ENCODE measurements at places on chromosomes 13 and 19.

DNA sequence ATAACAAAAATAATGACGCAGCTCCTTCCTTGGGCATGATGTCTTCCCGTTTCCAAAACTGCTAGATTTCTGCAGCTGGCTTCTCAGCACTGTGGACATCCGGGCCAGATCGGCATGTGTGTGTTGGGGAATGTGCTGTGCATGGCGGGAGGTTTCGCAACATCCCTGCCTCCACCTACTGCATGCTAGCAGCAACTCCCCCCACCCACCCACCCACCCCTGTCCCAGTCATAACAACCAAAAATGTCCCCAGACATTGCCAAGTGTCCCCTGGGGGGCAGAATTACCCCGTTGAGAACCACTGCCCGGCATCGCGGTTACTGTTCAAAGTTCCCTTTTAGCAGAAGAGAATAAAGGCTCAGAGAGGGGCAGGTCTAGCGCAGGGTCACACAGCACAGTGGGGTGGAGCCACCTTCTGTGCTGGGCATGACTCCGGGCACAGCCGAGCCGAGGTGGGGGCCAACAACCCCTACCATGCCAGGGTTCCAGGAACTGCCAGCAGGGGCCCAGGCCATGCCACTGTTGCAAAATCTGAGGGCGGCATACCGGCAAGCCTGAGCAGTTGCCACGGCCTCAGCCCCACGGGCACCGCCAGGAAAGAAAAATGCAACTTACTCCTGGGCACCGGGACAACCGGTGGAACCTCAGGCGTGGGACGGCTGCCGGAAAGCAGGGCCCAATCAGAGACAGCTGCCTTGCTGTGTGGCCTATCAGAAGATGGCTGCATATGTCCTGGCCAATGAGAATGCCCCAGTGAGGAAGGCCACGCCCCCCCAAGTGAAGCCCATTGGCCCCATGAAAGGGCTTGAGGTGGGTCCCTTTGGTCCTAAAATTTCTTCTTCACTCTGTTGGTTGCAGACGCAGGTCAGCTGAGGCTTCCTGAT is 22.5 kb upstream of the NFIC start:
- DNase-seq: peak; percentile 92

GRCh38 chr13:52127783-52128702 is 830 bp downstream of the NEK5 start:
- peak; percentile 45 for DNase-seq

DNA sequence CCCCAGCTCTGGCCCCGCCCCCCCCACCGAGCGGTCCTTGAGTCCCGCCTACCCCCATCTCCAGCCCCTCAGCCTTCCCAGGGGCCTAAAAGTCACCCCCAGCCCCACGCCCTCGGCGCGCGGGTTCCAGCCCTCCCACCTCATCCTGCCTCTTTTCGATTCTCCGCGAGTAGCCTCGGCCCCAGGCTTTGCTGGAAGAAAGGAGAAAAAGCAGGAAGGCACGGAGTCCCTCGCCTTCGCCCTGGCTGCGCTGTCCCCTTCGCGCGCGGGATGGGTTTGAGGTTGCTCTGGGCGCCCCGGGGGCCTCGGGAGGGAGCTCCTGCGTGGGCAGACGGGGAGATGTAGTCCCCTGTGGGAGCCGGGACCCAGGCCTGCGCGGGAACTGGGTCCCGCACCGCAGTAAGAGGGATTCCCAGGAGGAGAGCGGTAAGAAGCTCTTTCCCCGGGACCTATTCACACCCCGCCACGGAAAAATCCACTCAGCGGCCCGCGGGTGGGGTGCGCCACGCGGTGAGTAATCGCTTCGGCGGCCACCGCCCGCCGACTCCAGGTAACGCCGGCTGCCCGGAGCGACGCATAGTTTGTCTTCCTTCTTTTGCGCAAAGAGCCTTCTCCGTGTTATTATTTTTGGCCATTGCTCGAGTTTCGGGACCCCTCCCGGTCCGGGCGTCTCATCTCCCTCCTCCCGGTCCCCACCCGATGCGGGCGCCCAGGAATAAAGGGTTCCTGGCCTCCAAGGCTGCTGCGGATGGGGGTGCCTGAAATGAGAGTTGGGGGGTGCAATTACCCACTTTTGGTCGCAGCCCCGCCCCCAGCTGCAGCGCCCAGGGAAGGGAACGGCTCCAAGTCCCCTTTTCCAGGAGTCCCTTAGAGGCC is 865 bp upstream of the CRLF1 start:
- no peak for DNase-seq

GRCh38 chr19:31258211-31259052 is 90.8 kb downstream of the TSHZ3 start:
- no peak for DNase-seq

DNA sequence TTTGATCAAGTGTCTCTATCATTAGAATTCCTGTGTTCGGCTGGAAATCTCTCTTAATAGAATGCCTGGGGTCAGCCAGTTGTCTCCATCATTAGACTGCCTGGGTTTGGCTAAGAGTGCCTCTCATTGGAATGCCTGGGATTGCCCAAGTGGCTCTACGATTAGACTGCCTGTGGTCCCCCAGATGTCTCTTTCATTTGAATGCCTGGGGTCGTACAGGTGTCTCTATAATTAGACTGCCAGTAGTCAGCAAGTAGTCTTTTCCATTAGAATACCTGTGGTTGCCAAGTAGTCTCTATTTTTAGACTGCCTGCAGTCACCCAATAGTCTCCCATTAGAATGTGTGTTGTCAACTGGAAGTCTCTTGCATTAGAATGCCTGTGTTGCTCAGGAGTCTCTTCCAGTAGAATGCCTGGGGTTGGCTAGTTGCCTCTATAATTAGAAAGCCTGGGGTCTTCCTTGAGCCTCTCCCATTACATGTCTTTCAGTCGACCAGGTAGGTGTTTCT is 1523.2 kb downstream of the UQCRFS1 start:
- DNase-seq: no peak

- DNase-seq: no peak
These were observed 69.5 kb upstream of the FNDC3A start for GRCh38 chr13:48906200-48906599.

DNA sequence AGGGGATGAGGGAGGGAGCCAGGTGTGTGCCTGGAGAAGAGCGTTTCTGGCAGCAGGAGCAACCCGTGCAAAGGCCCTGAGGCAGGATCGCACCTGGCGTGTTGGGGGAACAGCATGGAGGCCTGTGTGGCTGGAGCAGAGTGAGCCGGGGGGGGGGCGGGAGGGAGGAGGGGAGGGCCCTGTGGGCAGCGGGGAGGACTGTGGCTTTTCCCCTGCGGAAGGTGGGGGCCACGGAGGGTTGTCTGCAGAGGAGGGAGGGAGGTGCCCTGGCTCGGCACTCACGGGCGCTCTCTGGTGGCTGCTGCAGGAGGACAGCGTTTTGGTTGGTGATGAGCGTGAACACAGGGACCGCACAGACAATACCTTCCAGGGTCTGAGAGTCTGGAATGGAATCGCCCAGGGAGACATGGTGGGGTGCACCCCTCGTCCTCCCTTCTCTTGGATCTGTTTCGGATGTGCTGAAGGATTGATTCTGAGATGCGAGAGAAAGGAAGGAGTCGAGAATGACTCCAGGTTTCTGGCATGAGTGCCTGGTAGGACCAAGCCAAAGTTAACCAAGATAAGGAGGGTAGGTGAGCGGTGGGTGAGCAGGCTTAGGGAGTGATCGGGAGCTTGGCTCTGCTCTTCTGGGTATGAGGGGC is 6.5 kb downstream of the RAB11B start:
- DNase-seq: peak; percentile 52

DNA sequence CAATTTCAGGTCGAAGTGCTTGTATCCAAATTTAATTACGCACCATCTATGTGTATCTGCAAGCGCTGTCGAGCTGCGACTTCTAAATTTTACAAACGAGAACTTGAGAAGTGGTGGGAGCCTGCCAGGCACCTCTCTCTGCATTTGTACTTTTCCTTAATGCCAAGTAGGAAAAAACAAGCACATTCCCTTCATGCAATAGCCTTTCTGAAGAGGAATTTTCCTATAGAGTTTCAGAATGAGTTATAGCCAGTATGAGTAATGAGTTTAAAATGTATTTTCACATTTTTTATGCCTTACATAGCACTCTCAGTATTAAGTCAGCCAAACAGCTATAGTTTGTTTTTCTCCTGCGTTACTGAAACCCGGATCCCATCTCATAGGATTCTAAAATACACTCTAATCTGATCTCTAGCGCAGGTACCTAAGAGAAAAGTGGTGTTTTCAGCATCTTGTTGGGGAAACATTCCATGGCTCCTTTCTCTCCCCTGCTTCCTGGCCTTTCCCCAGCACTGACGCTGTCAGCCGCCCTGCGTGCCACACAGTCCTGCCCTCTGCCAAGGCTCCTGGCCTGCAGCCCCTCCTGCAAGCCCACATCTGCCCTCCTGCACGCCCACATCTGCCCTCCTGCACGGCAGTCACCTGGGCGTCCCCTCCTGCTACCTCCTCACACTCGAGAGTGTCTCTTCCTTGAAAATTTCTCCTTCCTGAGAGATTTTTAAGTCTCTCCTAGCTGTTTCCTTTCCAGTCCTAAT is 526.9 kb downstream of the MYO16 start:
- no peak for DNase-seq

DNA sequence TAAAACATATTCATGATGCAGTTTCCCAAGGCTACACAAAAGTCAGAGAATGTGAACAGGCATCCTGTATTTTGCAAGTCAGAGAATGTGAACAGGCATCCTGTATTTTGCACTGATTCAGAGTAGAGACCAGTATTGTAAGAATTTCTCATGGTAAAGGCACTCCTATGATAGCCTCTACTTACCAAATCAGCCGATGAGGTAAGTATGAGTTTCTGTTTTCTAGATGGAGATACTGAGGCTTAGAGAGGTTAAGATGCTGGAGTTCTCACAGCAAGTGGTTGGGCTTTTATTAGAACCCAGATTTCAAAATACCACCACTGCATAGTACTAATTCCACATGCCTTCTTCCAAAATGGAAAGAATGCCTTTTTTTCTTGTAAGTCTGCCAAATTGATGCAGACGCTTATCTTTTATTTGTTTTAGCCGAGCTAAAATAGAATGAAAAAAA is 12.3 kb downstream of the TPT1 start:
- DNase-seq: no peak

DNA sequence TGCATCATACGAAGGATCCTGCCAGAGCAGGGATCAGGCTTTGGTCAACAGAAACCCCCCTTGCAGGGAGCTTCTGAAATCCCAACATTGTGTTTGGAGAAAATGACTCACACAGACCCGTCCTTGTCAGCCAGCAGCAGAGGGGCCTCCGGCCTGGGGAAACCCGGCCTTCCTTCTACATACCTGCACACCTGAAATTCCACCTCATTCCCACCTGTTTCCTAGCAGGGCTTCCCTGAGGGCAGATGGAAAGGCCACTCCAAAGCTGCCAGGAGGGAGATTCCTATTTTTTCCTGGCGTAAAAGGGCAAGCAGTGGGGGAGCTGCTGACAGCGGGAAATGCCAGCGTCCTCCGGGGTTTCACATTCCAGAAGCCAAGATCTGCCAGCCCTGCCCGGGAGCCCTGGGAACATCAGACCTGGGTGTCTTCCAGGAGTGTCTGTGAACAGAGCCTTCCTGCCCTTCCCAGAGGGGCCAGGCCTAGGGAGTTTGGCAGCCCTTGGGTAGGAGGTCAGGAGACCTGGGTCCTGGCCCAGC is 3.0 kb upstream of the IGFL1 start:
- DNase-seq: no peak

DNA sequence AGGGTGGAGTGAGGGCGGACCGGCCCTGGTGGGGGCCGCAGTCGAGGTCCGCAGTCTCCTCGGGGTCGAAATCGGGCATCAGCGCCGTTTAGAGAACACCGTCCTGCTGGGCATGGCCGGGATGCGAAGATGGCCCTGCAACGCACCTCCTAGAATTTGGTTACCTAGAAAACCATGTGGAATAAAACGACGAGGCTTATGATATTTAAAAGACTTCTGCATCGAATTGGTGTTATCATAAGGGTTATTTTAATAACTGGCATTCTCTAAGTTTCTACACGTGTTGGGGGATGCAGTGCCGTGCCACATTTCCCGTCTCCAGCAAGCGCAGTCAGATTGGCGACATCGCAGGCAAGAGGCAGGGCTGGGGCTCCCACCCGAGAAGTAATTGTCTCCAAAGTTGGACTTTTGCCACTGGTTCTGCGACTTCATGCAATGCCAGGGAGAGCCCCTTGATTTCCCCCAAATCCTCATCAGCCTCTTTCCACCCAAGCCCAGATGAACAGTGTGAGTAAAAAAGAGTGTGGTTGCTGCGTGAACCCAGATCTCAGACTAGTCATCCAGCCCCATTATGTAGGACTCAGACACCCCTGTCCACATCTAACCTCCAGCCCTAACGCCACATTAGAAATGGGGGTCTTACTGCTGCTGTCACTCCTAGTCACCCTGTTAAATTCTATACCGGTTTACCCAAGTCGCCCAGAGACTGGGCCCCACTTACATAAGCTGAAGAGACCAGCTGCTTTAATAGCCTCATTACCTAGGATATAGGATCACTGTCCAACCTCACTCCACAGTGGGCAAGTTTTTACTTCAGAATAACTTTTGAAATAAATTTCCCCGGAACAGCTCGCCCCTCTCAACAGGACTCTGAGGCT is 571 bp upstream of the DHRS12 start:
- no peak for DNase-seq

- no peak for DNase-seq
These were observed 30.8 kb downstream of the USPL1 start for GRCh38 chr13:30648522-30649012.

GRCh38 chr19:3606174-3606689 is 443 bp downstream of the TBXA2R start:
- DNase-seq: no peak

DNA sequence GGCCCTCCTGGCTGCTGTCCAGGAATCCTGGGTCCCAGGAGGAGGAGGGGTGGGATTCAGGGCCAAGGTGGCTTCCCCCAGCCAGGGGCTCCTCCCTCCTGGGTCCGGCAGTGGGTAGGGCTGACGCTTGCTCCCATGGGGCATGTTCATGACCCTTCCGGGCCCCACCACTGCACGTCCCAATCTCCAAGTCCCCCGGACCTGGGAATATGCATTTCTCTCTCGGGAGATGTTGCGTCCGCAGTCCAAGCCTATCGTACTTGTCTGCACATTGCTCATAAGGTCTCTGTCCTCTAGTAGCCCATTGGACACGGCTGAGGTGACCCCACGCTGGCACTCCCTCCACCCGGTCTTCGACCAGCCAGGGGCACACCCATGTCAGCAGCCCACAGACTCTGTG is 192.3 kb downstream of the TEX29 start:
- DNase-seq: no peak

GRCh38 chr13:24670961-24671381 is 9.2 kb upstream of the ATP12A start:
- peak; percentile 61 for DNase-seq

- no peak for DNase-seq
These were observed 30.0 kb downstream of the FLT1 start for GRCh38 chr13:28464861-28465460.

DNA sequence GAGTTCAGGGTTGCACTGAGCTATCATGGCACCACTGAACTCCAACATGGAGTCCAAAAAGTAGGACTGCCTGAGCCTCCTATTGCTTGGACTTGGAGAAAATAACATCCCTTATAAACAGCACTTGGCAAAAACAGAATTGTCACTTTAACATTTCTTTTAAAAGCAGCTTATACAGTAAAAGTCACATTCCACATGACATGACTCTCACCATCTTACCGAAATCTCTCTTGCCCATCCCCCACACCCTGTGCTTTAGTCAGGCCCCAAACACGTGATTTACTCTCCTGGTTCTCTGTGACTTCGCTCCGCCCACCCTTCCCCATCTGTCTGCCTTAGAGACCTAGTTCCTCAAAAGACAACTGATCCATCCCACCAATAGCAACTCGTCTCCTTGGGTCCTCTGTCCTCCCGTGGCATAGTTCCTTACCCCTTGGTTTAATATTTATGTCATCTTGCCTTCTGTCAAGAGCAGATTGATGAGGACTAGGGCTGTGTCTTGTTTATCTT is 4.6 kb downstream of the SAFB start:
- DNase-seq: peak; percentile 99

- DNase-seq: peak; percentile 16
These were observed 40.3 kb downstream of the ANKRD10 start for GRCh38 chr13:110874508-110874960.
